CD8-positive, alpha-beta memory T cell (primary cell): ENCODE measurements at places on chromosomes 1 and 21. TPM values are rescaled to one million over a fixed set of nuclear protein-coding genes. Genes with fewer than 3 reads are reported as not detected.

The GJA8 gene
- total RNA-seq = not detected

The NPPB gene
- total RNA-seq = not detected

GRCh38 chr21:23743821-23744220 lies 1863.5 kb downstream of the MRPL39 start:
- H3K36me3 ChIP-seq = no peaks in the 10 kb centered on the region
- no peak for DNase-seq
- H3K27me3 ChIP-seq = no peaks in the 10 kb centered on the region
- H3K27ac ChIP-seq = no peak overlapping the region

DNA sequence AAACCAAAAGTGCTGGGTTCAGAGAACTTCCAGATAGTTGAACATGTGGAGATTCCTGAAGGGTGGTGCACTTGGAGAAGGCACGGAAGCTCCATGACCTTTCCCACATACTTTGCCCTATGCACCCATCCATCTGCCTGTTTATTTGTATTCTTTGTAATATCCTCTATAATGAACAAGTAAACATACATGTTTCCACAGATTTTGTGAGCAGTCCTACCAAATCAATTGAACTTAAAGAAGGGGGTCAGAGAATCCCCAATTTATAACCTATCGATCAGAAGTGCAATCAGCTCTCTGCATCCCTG lies 121.4 kb downstream of the ADSS2 start:
- no peak overlapping the region for H3K4me3 ChIP-seq
- no peaks in the 10 kb centered on the region for H3K27me3 ChIP-seq
- peaks cover 9% of the 10 kb centered on the region for H3K4me1 ChIP-seq
- H3K27ac ChIP-seq = no peak overlapping the region
- no peaks in the 10 kb centered on the region for H3K36me3 ChIP-seq

GRCh38 chr1:119713039-119713748 lies 1.5 kb downstream of the PHGDH start:
- no peaks in the 10 kb centered on the region for H3K27me3 ChIP-seq
- H3K36me3 ChIP-seq = no peaks in the 10 kb centered on the region
- H3K27ac ChIP-seq = no peak overlapping the region
- H3K4me1 ChIP-seq = no peaks in the 10 kb centered on the region

- no peak overlapping the region for H3K27ac ChIP-seq
- H3K27me3 ChIP-seq = no peaks in the 10 kb centered on the region
- no peak for DNase-seq
- H3K36me3 ChIP-seq = no peaks in the 10 kb centered on the region
- H3K4me1 ChIP-seq = no peaks in the 10 kb centered on the region
These were observed 141.9 kb upstream of the UBE2U start for GRCh38 chr1:64061430-64062104.

DNA sequence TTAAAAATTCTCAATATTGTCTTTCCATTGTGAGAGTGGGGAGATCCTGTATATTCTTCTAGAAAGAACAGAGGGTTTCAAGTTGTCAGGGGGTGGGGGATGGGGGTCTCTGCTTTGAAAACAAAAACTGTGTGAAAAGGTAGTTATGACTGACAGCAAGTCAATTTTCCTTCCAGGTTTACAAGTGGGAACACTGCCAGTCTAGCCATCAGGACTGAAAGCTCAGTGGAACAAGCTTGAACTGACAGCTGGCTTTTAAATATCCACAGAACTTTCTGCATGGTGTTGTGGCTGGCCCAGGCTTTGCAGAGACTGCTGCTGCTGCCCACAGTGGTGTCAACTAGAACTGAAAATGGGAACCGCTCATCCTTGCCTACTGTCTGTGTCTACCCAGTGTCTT lies 162.6 kb downstream of the TNR start:
- no peak for DNase-seq
- no peak overlapping the region for H3K27ac ChIP-seq
- H3K4me1 ChIP-seq = no peaks in the 10 kb centered on the region
- H3K4me3 ChIP-seq = no peak overlapping the region

GRCh38 chr1:44619261-44619900 lies 54.9 kb downstream of the TMEM53 start:
- no peak overlapping the region for H3K27ac ChIP-seq
- H3K4me1 ChIP-seq = no peaks in the 10 kb centered on the region
- DNase-seq = no peak
- no peaks in the 10 kb centered on the region for H3K27me3 ChIP-seq
